HS-5 (cell line): ENCODE measurements at places on chromosomes 7 and 10.

DNA sequence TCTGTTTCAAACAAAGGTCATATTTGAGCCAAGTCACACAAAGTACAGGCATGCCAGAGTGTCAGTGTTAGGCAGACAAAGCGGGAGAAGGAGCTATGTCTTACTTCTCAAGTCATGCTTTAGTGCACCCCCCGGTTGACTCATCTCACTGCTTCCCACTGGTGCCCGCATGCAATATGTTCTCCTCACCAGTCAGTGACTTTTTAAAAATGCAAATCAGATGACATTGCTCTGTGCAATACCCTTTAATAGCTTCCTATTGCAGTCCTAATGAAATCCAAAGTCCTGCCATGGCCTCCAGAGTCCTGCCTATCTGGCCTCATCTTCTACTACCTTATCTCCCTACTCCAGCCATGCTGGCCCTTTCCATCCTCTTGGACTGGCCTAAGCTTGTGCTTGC, 429.1 kb downstream of the ACTR3B start:
- DNase-seq: no peak

DNA sequence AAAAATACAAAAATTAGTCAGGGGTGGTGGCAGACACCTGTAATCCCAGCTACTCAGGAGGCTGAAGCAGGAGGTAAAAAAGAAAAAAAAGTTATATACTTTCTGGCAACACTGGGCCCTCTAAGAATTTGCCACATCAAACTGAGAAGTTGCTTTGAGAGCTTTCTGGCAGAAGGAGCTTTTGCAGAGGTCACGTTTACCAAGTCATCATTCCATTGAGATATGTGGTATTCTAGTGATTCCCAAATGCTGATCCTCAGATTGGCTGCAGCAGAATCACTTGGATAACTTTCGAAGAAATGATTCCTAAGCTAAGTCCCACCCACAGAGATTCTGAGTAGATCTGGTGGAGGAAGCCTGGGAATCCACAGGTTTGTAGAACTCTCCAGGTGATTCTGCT, 80.5 kb downstream of the ADAM22 start:
- no peak for DNase-seq

GRCh38 chr7:35024298-35024697, 13.0 kb downstream of the DPY19L1 start:
- DNase-seq: no peak

GRCh38 chr7:116780521-116780920, 81.9 kb upstream of the CAPZA2 start:
- no peak for DNase-seq

GRCh38 chr7:150745086-150745485, 7.9 kb downstream of the GIMAP5 start:
- DNase-seq: no peak

DNA sequence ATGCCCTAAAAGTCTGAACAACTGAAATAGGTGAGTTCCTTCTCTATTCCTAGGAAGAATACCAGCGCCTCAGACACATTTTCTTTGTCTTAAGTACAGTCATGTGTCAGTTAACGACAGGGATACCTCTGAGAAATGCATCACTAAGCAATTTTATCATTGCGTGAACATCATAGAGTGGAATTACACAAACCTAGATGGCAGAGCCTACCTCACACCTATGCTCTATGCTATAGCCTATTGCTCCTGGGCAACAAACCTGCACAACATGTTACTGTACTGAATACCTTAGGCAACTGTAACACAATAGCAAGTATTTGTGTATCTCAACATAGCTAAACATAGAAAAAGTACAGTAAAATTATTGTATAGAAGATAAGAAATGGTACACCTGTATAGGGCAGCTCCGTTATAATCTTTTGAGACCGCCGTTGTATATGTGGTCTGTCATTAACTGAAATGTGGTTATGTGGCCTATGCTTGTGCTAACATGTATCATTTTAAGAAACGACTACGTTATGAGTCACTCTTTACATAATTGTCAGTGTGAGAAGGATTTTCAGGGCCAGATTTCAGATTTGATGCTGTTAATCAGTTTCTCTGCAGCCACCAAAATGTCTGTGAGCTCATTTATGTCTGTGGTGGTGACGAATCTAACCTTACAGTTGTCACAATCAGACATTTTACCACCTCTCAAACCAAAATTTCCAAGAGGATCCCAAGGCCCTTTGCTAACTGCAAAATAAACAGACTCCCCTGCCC, 66.1 kb upstream of the STK17A start:
- DNase-seq: no peak

DNA sequence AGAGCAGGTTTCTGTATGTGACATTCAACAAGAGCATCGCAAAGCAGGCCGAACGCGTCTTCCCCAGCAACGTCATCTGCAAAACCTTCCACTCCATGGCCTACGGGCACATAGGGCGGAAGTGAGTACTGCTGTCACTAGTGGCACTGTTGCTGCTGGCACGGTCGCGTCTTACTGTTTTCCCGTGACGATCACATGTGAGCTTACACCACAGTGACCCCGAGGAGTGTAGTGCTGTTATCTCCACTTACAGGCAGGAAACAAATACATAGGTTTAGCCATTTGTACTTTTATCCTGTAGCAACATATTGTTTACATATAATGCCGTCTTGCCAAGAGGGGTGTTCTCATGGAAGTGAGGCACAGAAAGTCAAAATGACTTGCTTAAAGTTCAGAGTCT, 25.4 kb downstream of the FBH1 start:
- no peak for DNase-seq

DNA sequence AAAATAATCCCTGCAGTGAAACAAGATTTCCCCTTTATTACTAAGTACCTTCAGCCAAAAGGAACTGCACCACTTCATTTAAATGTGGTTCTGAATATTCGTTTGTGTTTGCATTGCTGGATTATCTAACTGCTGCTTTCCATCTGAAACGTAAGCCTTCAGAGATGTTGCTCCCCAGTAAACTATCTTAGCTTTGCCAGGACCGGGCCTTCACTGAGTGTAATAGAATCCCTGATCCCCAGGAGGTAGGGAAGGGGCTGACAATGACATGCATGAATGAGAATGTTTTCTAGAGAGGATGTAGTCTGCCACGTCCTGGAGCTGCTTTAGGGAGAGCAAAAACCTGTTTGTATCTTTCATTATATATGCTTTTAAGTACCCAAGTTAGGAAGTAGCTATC, 19.5 kb upstream of the INSYN2A start:
- DNase-seq: no peak

DNA sequence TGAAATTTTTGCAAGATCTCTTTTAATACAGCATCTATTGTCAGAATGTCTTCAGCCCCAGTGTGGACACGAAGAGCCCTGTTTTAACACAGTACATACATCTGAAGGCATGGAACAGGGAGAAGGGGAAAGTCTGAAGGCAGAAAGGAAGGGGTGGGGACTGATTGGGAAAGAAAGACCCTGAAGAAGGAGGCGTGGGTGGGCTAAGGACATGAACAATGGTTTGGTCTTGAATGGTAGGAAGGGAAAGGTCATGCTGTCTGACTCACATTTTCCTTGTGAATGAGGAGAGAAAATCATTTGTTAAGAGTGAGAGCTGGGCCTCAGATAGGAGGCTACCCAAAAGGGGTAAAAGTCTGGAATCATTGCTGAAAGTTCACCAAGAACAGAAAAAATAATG, 297.1 kb downstream of the GALNT17 start:
- no peak for DNase-seq

- DNase-seq: no peak
Observed at GRCh38 chr7:72062666-72063065, 349.5 kb downstream of the CALN1 start.

DNA sequence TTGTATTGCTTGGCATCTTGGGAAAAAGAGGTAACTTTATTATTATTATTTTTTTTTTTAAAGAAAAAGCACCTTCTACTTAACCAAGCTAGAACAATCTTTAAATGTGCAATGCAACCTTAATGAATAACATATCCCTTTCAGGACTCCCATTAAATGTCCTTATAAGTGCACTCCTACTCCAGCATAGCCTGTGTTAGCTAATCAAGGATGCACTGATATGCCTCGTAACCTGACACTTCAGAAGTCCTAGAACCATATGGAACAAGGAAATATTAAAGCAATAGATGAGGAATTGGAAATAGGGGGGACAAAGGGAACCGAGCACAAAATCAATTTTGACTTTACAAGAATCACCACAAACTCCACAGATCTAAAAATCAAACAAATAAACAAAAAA, 522.4 kb downstream of the PARD3 start:
- DNase-seq: no peak

DNA sequence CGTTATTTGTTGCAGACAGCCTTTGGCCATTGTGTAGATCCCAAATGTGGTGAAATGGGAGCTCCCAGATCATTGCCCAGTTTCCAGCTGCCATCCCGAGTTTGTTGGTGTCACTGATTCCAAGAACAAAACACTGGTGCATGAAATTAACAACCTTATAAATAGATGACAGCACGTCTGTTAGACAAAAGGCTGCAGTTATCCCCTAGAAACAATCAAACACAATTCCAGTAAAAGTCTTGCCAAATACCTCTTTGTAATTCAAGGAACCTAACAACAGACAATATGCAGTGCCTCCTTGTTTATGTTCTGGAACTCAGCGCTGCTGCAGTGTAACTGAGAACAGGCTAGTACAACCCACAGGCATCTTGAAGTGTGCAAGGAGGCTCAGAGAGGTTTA, 404.5 kb downstream of the PAXIP1 start:
- DNase-seq: no peak

- no peak for DNase-seq
Observed at GRCh38 chr7:110604885-110605284, 486.0 kb upstream of the LRRN3 start.

DNA sequence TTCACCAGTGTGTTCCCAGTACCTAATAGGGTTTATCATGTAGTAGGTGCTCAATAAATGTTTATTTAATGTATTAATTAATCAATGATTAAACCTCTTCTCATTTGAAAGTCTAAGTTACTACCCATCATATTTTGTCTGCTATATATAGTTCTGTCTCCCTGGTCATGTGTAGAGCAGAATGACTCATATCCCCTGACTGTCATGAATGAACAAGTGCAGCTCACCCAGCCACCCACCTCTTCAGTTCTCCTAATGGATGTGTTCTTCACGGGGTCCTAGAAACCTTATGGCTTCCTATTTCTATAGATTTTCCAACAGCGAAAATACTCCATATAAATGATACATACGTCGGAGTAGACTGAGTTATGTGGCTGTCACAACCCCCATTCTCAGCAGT, 64.5 kb downstream of the HIF1AN start:
- no peak for DNase-seq
